ELR (cell line): ENCODE measurements at places on chromosomes 2 and 18.

GRCh38 chr2:135563793-135564192, 32.5 kb downstream of the R3HDM1 start:
- peak; percentile 71 for DNase-seq

GRCh38 chr2:172102391-172103359, at the start of gene DLX2:
Gene DLX2, minus strand, starts transcription at chr2:172102900. Its CDS starts 362 bp downstream, at chr2:172102538.
- DNase-seq, result peak; percentile 97

- peak; percentile 8 for DNase-seq
These were observed 774.9 kb downstream of the RNF144A start for GRCh38 chr2:7691961-7692656.

GRCh38 chr2:231483398-231484329, 19.4 kb upstream of the NCL start:
- DNase-seq, result peak; percentile 46

DNA sequence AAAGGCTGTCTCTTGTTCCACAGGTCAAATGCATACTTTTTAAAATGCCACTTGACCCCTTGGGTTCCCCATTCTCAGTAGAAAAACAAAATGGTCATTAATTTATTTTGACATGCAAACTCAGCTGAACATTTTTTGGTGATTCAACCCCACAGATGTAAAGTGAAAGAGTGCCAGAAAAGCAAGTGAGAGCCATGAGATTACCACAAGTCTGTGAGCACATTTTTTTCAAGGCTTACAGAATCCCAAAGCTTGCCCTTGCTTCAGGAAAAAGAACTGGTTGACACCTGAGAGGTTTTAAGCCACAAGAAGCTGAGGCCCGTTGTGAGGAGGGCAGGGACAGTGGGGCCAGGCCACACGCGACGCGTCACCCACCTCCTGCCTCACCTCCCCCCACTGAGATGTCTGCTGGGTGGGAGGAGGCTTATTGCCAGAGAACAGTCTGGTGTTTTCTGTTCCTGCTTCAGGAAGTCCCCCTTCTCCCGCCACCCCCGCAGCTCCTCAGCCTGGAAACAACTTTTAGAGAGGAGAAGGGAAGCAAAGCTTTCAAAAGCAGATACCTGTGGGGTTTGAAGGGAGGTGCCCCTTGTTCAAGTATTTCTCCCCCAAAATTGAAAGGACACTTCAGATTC, 70.4 kb upstream of the CYP1B1 start:
- DNase-seq, result peak; percentile 88

- no peak for DNase-seq
These were observed 173.1 kb downstream of the PTH2R start for GRCh38 chr2:208579678-208580077.

- peak; percentile 74 for DNase-seq
These were observed 3.1 kb upstream of the MATN3 start for GRCh38 chr2:20015482-20016083.

DNA sequence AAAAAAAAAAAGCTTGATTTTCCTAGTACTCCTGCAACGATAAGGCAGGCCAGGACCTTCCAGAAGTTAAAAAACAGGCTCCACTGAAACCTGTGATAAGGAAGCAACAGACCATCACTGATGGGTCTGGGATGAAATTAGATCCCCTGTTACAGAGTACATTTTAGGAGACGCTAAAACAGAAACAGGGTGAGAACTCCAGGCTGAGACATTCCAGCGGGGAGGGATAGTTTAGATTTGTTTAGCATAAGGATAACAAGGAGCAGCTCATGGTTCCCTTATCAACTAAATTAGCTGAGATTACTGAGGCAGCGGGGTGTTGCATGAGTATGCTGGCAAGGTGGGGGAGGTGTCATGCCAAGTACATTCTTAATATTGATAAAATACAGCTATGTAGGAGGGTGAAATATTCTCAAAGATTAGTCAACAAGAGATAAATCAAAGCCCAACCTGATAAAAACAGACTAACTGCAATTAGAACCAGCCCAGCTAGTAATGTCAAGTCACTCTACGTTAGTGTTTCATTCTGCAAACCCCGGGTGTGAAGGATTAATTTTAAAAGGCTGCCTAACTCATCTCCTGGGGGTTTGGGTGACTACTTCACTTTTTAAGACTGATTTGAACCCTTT, 75.0 kb upstream of the BZW1 start:
- DNase-seq, result no peak

DNA sequence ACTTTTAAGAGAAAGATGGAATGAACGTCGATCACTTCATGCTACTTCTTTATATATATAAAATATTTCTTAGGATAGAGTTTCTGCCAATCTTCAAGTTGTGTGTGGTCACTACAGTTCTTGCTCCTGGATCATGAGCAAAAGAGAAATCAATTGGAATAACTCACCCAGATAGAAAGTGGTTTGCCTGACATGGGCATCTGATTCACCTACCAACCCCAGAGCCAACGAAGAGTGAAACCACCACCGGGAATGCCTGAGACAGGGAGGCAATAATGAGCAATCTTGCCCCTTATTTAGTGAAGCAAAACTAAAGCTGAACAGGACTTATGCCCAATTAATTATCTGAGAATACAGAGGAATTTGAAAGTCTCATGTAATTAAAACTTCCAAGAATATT, 250.2 kb upstream of the REG3G start:
- DNase-seq, result no peak

DNA sequence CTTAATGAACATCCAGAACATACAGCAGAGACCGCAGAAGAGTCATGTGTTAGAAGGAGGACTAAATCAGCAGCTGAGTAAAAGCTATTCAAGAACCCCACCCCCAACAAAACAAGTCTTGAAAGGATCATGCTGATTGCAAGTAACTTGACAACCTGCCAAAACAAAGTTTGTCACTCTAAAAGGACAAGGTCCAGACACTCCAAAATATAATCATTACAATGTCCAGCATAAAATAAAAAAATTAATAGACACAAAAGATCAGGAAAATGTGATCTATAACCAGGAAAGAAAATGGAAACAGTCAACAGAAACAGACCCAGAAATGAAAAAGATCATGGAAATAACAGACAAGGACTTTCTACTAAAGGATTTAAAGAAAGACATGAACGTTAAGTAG, 28.5 kb downstream of the CCDC88A start:
- no peak for DNase-seq

- DNase-seq, result peak; percentile 48
These were observed 30.7 kb downstream of the XRCC5 start for GRCh38 chr2:216139884-216140283.

- DNase-seq, result no peak
These were observed 77.5 kb downstream of the NDUFA10 start for GRCh38 chr2:239947729-239948045.

DNA sequence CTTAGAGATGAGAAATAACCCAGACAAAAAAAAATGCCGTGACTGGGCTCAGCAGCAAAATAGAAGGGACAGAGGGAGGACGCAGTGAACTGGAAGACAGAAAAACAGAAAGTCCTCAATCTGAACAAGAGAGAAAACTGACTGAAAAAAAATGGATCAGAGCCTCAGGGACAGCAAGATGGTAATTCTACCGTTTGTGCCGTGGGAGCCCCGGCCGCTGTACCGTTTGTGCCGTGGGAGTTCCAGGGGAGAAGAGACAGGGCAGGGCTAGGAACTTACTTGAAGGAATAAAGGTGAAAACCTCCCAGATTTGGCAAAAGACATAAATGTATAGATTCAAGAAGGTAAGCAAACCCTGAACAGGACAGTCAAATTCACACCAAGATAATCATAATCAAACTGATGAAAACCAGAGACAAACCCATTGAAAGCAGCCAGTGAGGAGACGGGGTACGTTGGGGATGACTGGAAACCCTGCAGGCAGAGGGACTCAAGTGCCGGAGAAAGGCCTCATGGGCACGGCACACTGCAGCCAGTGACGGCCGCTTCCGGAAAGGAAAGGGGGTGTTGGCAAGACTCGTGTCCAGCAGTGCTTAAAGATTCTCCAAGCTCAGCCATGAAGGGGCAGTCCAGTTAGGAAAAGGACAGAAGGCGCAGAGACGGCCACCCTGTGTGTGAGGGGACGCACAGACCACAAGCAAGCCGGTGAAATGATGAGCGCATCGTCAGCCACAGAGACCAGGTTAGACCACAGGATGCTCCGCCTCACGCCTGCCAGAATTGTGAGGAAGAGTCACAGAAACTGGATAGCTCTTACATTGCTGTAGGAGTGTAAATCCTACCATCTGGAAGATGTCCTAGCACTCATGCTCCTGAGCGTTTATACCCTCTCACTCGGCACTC, 40.0 kb upstream of the NFATC1 start:
- DNase-seq, result no peak

GRCh38 chr2:71893646-71894045, 254.0 kb downstream of the CYP26B1 start:
- no peak for DNase-seq
